ENCODE measurements at places on chromosomes 4 and X. TPM values are rescaled to one million over a fixed set of nuclear protein-coding genes. Genes with fewer than 3 reads are reported as not detected.

DNA sequence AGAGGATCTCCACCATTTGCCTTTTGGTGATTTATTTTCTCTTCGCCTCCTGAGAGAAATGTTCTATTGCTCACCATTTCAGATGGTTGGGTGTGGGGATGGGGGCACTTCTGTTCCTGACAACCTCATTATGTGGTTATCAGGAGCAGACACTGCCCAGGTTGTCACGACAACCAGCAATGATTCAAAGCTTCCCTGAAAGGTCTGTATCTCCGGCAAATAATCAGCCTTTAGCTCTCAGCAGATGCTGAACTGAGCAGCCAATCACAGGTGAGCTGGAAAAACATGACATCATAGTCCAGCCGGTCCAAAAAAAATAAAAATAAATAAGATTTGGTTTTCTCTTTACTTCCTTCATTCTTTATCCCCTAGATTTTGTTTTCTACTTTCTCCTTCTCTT, 5.5 kb upstream of the PAK3 start:
- no peak overlapping the region for H3K27ac ChIP-seq
- no peak overlapping the region for H3K4me3 ChIP-seq
- no peaks in the 10 kb centered on the region for H3K36me3 ChIP-seq

- H3K36me3 ChIP-seq: no peaks in the 10 kb centered on the region
- H3K4me3 ChIP-seq: no peak overlapping the region
- no peaks in the 10 kb centered on the region for H3K27me3 ChIP-seq
- DNase-seq: no peak
Measured at GRCh38 chrX:20477836-20478524, 211.3 kb upstream of the RPS6KA3 start.

GRCh38 chr4:38184404-38184803, 224.2 kb downstream of the PTTG2 start:
- H3K27me3 ChIP-seq: no peaks in the 10 kb centered on the region
- H3K4me1 ChIP-seq: peaks cover 7% of the 10 kb centered on the region
- no peak overlapping the region for H3K27ac ChIP-seq
- H3K36me3 ChIP-seq: no peaks in the 10 kb centered on the region

- no peak overlapping the region for H3K27ac ChIP-seq
- DNase-seq: no peak
- H3K36me3 ChIP-seq: peaks cover 1% of the 10 kb centered on the region
- no peaks in the 10 kb centered on the region for H3K4me1 ChIP-seq
Measured at GRCh38 chr4:66539745-66540144, 869.5 kb upstream of the EPHA5 start.

- DNase-seq: no peak
- no peaks in the 10 kb centered on the region for H3K36me3 ChIP-seq
- H3K4me3 ChIP-seq: no peak overlapping the region
- no peaks in the 10 kb centered on the region for H3K27me3 ChIP-seq
- H3K4me1 ChIP-seq: no peaks in the 10 kb centered on the region
Measured at GRCh38 chr4:156496797-156497196, 474.8 kb downstream of the PDGFC start.

DNA sequence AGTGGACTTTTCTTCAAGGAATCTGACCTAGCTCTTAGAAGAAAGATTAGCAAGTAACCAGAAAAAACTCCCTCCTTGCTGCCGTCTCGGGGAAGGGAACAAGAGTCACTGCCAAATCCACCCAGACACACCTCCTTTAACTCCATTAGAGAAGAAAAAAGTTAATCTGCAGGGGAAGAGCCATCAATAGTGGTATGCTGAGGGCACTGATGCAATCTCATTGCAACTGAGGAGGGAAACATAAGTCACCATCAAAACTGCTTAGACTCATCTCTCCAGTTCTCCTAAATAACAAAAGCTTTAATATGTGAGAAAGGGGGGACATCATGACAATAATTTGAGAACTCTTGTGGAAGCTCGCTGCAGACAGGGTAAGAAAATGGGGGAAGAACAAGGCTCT, 49.3 kb upstream of the MAGED4B start:
- H3K4me1 ChIP-seq: no peaks in the 10 kb centered on the region
- DNase-seq: no peak
- H3K27ac ChIP-seq: no peak overlapping the region
- no peaks in the 10 kb centered on the region for H3K27me3 ChIP-seq
- H3K4me3 ChIP-seq: no peak overlapping the region

TNIP3 gene
- total RNA-seq: 1.8 TPM

DNA sequence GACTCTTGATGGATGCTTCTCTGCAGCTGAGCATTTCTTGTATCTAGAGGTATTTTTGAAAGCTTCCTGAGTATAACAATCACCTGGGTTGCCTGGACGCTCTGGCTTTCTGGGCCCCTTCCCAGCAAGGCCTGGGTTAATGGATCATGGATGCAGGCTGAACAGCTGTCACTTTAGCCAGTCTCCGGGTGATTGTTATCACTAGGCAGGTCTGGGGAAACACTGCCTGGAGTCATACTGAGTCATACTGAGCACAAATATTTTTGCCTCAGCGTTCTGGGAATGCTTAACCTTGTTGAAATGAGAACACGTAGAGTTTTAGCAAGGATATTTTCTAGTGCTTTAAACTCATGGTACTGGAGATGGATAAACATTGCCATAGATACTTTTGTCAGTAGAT, 102.6 kb downstream of the PHEX start:
- H3K27ac ChIP-seq: no peak overlapping the region
- no peaks in the 10 kb centered on the region for H3K27me3 ChIP-seq
- no peak for DNase-seq

PGRMC1 gene
- 27.0 TPM for total RNA-seq

DNA sequence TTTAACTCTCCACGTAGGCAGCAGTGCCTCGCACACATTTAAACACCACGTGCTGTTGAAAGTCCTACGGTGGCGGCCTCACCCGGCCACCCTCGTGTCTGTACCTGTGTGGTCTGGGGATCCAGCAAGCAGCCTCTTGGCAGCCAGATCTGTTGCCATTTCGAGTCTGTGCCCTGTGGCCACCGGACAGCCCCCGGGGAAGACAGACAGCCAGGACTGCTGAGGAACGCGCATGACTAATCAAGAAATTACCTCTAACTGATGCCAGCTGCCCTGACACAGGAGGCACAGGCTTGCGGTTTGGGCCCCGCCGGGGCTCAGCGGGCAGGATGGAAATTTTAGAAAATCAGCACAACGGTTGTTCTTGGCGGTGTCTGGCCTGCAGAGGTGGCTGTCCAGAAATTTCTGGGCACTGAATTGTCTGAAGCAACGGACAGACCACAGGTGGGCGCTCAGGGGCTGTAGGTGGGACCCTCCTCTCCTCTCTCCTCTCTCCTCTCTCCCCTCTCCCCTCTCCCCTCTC, 15.6 kb upstream of the ASMTL start:
- H3K4me3 ChIP-seq: peak overlapping the region; percentile 60
- peaks cover 80% of the 10 kb centered on the region for H3K4me1 ChIP-seq
- H3K27me3 ChIP-seq: no peaks in the 10 kb centered on the region
- H3K36me3 ChIP-seq: peaks cover 15% of the 10 kb centered on the region
- peak overlapping the region; percentile 77 for H3K27ac ChIP-seq

DNA sequence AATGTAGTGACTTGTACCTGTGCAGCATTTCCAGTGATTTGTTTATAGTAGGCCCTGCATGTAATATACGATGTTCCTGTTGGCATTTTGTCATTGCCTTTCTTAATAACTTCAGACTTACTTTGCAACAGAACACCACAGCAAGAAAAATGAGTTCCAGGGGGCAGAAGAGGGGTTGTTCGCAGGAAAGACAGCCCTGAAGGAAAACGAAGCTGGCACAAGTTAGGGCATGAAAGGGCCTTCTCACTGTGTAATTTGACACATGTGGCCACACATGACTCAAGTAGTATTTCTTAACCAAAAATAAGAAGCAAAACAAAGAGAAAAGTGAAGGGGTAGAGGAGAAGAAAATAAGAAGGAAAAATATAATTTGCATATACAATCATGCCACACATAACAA, 265.8 kb upstream of the SMIM31 start:
- no peak overlapping the region for H3K4me3 ChIP-seq
- no peaks in the 10 kb centered on the region for H3K4me1 ChIP-seq
- no peak overlapping the region for H3K27ac ChIP-seq
- no peaks in the 10 kb centered on the region for H3K27me3 ChIP-seq

DNA sequence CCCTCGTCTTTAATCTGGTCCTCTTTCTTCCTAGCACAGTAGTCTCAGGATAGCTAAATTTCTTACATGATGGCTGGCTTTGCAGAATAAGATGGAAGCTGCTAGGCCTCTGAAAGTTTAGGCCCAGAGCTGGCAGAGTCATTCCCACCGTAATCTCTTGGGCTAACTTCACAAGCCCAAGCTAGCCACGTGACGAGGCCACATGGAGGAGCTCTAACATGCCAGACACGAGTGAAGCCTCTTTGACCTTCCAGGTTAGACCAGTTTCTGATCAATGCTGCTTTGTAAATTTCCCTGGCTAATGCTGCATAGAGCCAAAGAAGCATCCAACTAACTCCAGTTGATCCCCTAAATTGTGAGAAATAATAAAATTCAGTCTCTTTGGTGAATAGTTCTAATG, 9.5 kb upstream of the CENPE start:
- no peak for DNase-seq
- H3K36me3 ChIP-seq: no peaks in the 10 kb centered on the region
- no peak overlapping the region for H3K4me3 ChIP-seq
- no peak overlapping the region for H3K27ac ChIP-seq
- no peaks in the 10 kb centered on the region for H3K4me1 ChIP-seq

NR3C2 gene
- total RNA-seq: 6.1 TPM

KLHL13 gene
- total RNA-seq: 1.5 TPM

DNA sequence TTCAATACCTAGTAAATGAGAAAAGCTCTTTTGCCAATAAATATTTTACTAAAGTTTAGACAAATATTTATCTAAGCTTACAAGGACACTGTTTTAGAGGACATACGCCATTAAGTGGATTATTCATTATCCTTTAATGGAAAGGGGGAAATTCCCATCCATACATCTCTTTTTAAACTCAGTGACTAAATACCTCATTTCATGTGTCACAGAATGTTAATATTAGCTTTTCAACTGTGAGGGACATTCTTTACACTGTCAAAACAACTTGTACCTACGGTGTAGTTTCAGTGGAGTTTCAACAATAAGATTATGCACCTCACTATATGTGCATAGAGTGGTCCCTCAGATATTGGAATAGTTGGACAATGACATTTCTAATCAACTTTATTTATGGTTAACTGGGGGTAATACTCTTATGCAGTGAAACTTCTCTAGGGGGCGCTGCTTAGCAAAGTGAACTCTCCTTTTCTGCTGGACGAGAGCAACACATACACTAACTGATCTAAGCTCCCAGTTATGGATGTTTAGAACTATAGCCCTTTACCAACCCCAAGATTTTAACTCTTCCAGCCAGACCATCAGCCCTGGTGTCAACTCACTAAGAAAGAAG, 9.7 kb downstream of the HS6ST2 start:
- no peaks in the 10 kb centered on the region for H3K4me1 ChIP-seq
- peaks cover 11% of the 10 kb centered on the region for H3K27me3 ChIP-seq
- no peak overlapping the region for H3K4me3 ChIP-seq
- H3K36me3 ChIP-seq: no peaks in the 10 kb centered on the region
- H3K27ac ChIP-seq: no peak overlapping the region
- peak; percentile 12 for DNase-seq

- no peak overlapping the region for H3K4me3 ChIP-seq
- no peak for DNase-seq
Measured at GRCh38 chrX:131305926-131306325, 16.8 kb upstream of the IGSF1 start.

Measured in activated naive CD4-positive, alpha-beta T cell treated with anti-CD3 and anti-CD28 coated beads for 36 hours (primary cell).